ENCODE measurements at places on chromosomes 6 and 20.

DNA sequence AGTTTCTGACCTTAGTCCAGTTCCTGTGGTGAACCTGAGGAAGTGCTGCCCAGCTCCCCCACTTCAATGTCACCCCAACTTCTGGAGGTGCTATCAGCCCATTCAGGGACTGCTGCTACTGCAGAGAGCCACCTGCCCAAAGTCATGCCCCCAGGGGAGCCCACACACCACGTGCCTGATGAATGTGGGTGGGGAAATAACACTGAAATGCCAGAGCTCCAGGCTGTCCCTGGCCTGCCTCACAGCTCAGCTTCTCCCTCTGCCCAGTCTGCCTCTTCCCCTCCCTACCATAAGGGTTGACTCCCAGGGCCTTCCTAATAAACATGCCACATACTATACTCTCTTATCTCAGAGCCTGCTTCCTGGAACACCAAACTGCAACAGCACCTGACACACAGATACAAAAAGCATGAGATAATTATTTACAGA lies 276.4 kb upstream of the MOCS1 start:
- DNase-seq = no peak

GRCh38 chr6:80637312-80637711 lies 530.8 kb downstream of the BCKDHB start:
- peak; percentile 45 for DNase-seq

DNA sequence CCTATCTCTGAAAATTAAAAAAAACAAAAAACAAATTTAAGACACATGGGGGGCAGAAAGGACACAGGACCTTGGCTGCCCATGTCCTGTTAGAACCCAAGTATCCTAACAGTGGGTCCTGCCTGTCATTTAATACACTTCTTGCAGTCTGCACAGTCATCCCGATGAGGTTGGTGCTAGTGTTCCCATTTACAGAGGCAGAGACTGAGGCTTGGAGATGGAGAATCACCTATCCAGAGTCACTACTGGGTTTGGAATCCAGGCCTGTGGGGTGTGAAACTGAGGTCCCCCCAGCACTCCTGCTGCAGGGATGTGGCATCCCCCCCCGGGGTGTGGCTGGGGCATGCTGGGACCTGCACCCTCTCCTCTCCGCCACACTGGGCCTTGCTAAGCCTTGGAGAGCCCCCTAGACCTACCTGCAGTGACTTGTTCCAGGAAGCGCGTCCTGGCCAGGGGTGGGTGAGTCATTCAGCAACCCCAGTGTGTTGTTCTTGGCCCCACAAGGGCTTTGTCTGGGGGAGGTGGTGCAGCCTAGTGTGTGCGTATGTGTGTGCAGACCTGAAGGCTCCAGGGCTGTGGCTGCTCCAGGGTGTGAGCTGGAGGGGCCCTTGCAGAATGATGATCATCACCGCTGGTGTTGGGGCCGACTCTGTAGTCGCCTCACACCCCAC lies 49.7 kb downstream of the BCAS4 start:
- DNase-seq = peak; percentile 90

DNA sequence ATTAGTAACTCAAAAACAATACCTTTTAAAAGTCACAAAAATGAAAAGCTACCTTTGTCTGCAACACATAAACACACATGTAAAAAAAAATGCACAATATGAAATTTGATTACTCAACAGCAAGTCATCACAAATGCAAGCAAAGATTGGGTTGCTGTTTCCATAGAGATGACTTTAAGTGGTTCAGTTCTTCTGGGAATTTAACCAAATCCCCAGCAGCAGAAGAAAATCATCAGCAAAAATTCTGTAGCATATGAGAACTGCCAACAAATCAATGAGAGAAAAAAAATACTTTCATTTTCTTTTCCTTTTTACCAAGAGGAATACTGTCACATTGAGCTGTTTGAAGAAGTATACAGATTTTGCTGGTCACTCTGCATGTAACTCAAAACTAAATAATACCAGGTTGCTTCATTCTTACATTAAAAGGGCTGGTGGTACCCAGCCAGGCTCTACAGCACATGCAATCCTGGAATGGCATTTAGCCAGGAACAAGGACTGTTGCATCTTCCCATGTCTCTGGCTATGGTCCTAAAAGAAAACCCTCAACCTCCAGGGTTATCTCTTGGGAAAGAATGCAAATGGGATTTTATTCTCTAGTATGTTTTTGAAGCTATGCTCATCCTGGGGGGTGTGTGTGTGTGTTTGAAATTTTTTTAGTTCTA lies 158.3 kb downstream of the OPRM1 start:
- DNase-seq = no peak

GRCh38 chr6:112979830-112980229 lies 632.7 kb downstream of the RFPL4B start:
- DNase-seq = no peak

DNA sequence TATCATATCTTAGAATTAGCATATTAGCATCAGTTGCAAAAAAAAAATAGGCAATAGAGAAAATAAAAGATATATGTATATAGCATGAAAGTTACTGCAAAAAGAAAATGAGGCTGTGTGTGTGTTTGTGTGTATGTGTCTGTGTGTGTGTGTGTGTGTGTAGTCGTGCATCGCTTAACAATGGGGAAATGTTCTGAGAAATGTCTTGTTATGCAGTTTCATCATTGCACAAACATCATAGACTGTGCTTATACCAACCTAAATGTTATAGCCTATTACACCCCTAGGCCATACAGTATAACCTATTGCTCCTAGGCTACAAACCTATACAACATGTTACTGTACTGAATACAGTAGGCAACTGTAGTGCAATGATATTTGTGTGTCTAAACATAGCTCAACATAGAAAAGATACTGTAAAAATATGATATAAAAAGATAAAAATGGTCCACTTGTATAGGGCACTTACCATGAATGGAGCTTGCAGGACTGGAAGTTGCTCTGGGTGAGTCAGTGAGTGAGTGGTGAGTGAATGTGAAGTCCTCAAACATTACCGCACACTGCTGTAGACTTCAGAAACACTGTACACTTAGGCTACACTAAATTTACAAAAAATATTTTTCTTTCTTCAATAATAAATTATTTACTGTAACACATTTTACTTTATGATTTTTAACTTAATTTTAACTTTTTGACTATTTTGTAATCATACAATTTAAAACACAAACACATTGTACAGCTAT lies 805.1 kb downstream of the KIF16B start:
- DNase-seq = no peak

DNA sequence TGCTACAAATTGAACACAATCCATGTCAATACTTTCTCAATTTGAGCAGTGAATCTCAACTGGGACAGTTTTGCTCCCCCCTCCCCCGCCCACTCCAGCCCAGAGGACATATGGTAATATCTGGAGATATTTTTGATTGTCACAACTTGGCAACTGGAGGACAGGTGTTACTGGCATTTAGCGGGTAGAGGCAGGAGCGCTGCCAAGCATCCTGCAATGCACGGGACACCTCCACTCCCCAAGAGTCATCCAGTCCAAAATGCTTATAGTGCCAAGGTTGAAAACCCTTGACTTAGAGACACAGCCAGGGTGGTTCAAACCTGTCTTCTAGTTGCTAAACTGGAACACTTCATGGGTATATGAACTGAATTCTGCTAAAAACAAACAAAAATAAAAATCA lies 26.9 kb upstream of the LRRC1 start:
- DNase-seq = no peak

- DNase-seq = no peak
Observed at GRCh38 chr6:151916075-151916474, 108.6 kb downstream of the ESR1 start.

- DNase-seq = no peak
Observed at GRCh38 chr6:158813032-158813431, 6.1 kb downstream of the EZR start.

DNA sequence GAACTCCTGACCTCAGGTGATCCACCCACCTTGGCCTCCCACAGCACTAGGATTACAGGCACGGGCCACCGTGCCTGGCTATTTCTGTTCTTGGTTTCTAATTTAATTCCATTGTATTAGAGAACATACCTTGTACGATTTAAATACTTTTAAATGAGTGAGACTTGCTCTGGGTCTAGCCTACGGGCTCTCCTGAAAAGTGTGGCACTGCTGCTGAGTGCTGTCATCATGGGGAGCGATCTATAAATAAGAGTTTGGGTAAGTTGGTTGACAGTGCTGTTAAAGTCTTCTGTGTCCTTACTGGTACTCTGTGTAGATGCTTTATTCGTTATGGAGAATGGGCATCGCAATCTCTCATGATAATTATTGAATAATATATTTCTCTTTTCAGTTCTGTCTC lies 35.0 kb upstream of the BHLHE23 start:
- DNase-seq = no peak

GRCh38 chr20:33444797-33445560 lies 1.4 kb upstream of the SNTA1 start:
- peak; percentile 28 for DNase-seq

- peak; percentile 8 for DNase-seq
Observed at GRCh38 chr6:74333406-74333805, 637.4 kb downstream of the CD109 start.

- peak; percentile 94 for DNase-seq
Observed at GRCh38 chr6:29964887-29965562, 22.7 kb downstream of the HLA-A start.

- no peak for DNase-seq
Observed at GRCh38 chr6:161660666-161661571, 387.1 kb upstream of the AGPAT4 start.

Data from NCI-H226 (cell line).